ENCODE measurements at places on chromosomes 7 and 10. TPM values are rescaled to one million over a fixed set of nuclear protein-coding genes. Genes with fewer than 3 reads are reported as not detected.

- DNase-seq = no peak
These were observed 586.0 kb upstream of the MGMT start for GRCh38 chr10:128881086-128881485.

DNA sequence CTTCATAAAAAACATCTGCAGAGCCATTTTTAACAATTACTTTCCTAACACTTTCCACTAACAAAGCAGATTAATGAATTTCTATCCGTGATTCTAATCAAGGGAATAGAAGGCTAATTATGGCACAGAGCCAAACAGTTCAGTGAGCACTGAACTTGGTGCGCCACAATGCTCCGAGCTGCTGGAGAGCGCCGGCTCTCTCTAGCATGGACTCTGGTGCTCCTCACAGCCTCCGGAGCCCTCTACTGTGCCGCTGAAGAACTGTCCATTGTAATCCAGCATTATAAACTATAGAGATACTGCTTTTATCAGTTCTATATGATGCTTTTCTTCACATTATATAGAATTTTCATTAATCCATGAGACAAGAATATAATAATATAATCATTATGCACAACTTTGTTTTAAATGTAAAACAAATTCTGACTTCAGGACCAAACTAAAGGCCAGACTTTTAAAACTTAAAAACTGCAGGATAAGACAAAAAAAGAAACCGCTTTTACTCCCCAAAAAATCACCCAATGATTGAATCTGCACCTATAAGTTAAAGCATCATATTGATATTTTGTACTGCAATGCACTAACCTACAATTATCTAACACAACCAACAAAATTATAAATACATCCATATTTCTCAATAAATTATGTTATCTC, 123.6 kb downstream of the RNF32 start:
- peak; percentile 51 for DNase-seq

GRCh38 chr10:78923647-78924318, 145.0 kb upstream of the ZMIZ1 start:
- DNase-seq = no peak

Gene HOXA4
- 5.4 TPM for polyA plus RNA-seq

- DNase-seq = peak; percentile 24
These were observed 203.5 kb downstream of the RNLS start for GRCh38 chr10:88379575-88379974.

DNA sequence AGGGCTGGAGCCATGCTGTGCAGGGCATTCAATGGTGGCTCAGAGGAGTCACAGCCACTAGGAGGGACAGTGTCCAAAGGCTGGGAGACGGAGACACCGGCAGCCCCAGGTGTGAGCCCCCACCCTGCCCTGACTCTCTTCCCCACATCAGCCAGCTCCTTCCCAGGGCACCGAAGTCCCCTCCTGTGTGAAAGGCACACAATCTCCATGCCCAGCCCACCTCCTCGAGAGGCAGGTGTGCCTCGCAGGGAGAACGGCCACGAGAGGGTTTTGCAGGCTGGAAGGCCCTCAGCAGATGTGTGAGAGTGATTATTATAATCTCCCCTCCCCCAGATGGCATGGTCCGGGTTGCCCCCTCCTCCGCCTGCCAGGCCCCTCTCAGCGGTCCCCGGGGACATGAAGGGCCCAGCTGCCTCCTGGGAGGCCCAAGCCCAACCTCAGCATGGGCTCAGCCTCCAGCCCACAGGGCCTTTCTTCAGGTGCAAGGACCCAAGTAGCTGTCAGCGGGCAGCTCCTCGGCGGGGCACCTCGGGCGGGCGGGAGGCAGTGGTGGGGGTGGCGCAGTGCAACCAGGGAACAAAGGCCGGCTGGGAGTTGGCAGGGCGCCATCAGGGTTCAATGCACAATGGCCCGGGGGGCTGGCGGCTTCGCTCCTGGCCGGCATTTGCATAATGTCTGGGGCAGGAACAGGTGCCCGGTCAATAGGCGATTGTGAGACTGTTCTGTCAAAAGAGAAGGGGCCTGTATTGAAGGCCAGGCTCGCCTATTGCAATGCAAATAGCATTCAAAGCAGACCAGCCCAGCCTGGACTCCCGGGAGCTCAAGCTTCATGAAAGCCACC, 155.3 kb upstream of the ZMIZ1 start:
- DNase-seq = no peak

- DNase-seq = no peak
These were observed 233.0 kb downstream of the TRIL start for GRCh38 chr7:28725045-28725642.

- no peak for DNase-seq
These were observed 228.5 kb downstream of the POLR1F start for GRCh38 chr7:19480383-19480782.

- no peak for DNase-seq
These were observed 66.0 kb upstream of the SHH start for GRCh38 chr7:155878250-155878649.

DNA sequence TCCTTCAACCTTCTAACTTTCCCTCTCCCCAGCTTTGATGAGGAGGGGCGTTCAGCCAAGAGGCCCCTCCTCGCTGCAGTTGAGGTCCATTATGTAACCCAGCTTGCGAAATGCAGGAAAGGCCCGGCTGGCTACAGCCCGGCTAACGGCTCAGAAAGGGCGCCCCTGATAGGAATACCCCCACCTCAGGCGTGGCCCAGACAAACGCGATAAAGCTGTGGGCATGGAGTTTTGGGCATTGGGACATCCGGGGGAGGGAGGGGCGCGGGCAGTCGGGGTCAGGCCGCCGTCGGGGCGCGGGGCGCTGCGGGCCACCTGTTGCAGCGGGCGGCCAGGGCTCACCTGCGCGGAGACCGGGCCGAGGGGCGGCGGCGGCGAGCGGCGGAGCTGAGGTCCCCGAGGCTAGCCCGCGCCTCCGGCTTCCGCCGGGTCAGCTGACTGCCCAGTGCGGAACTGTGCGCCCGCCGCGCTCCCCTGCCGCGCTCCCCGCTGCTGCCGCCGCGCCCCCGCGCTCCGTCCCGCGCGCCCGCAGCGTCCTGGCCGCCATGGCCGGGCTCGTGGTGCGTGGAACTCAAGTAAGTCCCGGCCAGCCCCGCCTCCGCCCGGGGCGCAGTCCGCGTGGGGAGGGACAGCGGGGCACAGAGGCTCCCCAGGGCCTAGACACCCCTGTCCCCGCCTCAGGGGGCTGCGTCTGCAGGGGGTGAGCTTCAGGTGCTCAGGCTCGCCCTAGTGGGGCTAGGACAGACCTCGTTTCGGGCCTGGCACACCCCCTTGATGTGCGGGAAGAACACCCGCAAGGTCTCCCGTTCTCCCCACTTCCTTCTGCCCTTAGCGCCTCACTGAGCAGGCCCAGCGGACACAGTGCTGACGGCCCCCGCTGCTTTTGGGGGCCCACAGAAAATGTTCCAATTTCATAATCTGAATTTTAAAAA, at the start of gene LRMDA:
Gene LRMDA, plus strand, starts transcription at position 445 of the 932 bp plus-strand sequence.
- DNase-seq = no peak

GRCh38 chr10:33897291-33897752, 562.9 kb upstream of the NRP1 start:
- no peak for DNase-seq

- no peak for DNase-seq
These were observed 46.3 kb downstream of the VIPR2 start for GRCh38 chr7:159098424-159098786.

DNA sequence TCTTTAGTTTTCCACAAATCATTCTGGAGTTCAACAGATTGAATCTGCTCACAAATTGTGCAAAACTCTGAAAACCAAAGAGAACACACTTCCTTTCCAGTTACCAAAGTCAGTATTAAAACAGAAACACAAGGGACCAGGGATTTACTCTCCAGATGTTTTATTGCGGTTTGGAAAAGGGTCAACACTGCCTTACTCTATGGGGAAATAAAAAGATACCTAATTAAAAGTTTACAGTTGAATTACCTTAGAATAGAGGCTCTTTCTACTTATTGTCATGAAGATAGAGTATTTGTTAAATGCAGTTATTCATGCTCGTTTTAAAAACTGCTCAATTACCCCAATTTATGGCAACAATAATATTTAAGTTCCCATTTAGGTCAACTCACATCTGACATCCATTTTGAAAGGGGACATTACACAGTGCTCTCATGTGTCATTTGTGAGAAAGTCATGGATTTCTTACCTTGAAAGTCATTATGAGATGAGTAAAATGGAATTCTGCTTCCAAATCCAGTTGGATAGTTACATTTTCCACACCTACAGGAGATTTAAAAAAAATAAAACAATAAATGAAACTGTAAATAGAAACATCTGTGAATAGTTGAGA, 8.4 kb downstream of the LAMB1 start:
- no peak for DNase-seq

GRCh38 chr7:83429493-83429892, 219.4 kb downstream of the SEMA3E start:
- no peak for DNase-seq

DNA sequence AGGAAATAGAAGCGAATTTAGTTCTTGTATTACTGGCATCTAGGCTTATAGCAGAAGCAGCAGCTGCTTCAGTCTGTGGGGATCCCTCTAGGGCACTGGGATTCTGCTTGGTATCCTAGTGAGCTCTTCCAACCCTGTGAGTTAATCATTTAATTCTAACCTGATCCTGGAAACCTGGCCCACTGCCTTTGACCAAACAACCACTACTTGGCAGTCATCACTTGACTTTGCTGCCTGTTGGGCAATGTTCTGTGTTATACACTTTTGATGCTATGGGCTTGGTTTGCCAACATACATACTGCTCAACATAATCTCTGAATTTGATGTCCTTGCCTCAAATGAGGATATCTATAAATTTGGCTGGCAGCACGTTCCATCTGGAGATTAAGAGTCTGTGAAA, 813.4 kb downstream of the ANKRD7 start:
- DNase-seq = no peak

- peak; percentile 69 for DNase-seq
These were observed 138.4 kb upstream of the TNS3 start for GRCh38 chr7:47720141-47720906.

DNA sequence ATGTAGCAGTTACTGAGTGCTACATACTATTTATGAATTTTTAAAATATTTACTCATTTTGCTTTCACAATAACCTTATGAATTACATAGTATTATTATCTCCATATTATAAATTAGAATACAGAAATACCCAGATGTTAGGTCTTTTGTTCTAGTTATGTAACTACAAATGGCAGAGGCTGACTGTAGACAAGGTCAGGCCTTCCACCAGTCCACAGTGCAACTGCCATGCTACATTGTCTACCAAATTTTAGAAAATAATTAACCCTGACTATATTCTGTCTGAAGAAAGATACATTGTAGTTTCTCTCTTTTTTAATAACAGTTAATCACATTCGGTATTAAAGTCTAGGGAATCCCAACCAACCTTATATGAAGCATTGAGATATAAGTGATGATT, 280.9 kb downstream of the MALRD1 start:
- DNase-seq = no peak

DNA sequence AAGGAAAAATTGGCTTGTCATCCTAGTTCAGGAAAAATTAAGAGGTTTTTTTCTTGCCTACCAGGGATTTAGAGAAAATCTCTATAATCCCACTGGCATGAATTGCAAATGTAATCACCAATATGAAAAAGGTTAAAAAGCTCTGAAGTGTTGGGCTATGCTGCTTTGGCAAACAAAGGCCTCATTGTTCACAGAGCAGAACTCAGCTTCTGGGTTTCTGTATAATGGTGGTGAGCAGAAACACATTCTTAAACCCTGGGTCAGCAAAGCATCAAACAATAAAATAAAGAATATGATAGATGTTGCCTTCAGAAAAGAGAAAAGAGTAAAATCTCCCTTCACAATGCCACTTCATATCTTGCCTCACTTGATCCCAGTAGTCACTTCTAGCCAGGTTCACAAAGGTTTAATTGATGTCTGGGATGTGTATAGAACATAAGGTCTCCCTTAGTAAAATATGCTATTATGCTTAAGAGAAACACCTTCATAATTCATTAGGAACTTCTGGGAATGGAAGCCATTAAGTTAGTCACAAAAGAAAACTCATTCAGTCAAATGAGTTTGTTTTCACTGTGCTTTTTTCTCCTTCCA, 1255.5 kb upstream of the PHF14 start:
- no peak for DNase-seq

Gene NACAD
- polyA plus RNA-seq = 0.64 TPM

- no peak for DNase-seq
These were observed 846 bp upstream of the CALML5 start for GRCh38 chr10:5500162-5500670.

DNA sequence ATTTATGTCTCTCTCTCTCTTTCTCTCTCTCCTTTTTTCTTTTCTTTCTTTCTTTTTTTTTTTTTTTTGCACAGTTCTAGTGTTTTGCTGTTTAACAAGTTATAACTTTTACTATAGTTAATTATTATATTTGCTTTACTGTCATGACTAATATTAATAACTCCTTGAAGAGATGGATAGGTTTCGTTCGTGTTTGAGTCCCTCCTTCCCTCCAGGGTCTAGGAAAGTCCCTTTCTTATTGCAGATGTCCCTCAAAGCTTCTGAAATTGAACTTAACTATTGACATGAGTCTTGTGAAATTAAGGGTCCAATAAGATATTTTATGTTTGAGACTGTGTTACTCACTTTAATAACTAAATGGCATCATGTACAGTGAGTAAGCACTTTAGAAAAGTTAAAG, 131.4 kb downstream of the PLXDC2 start:
- DNase-seq = no peak

GRCh38 chr10:5411941-5412276, 448 bp upstream of the NET1 start:
- DNase-seq = no peak

Gene CABCOCO1
- polyA plus RNA-seq = 0.83 TPM

- no peak for DNase-seq
These were observed 11.1 kb upstream of the GLCCI1 start for GRCh38 chr7:7957513-7957912.

- DNase-seq = no peak
These were observed 38.3 kb downstream of the C1QL3 start for GRCh38 chr10:16483241-16483917.

DNA sequence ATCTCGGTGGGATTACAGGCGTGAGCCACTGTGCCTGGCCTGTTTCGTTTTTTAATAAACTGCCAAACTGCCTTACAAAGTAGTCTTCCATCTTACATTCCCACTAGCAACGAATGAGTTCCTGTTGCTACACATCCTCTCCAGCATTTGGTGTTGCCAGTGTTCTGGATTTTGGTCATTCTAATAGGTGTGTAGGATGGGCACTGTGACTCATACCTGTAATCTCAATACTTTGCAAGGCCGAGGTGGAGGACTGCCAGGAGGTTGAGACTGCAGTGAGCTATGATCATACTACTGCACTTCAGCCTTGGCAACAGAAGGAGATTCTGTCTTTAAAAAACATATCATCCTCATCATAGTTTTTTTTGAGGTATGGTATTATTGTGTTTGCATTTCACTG, 21.4 kb upstream of the RSBN1L start:
- DNase-seq = no peak

GRCh38 chr7:132169730-132170129, 406.5 kb downstream of the PLXNA4 start:
- no peak for DNase-seq

- DNase-seq = no peak
These were observed 36.5 kb upstream of the PAPSS2 start for GRCh38 chr10:87623191-87623590.

Gene AKR1C4
- not detected for polyA plus RNA-seq

GRCh38 chr10:128835361-128835760, 631.7 kb upstream of the MGMT start:
- no peak for DNase-seq

Measured in AG04450 (cell line).